Kidney glomerular epithelial cell (primary cell): ENCODE measurements at places on chromosomes 2 and 18.
A peak's percentile ranks its signal among the peaks of the same experiment; 100 is the strongest.

GRCh38 chr2:144161061-144161460 lies 358.9 kb downstream of the ZEB2 start:
- DNase-seq, result no peak

DNA sequence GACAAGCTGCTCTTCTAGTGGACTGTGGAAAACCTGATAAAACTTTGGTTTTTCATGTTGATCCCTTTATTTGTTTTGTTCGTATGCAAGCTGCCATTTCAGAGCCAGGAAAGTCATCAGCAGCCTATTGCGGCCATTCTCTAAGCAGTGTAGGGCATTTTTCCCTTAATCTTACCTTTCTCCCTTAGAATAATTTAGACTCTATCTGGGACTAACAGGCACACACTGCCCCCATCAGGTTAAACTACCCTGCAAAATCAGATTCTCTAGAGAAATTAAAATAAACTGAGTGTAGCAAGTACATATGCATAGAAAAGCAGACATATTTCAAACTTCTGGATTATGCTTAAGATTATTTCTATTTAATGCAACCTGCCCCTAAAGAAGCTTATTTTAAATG lies 347.5 kb downstream of the METTL4 start:
- DNase-seq, result peak; percentile 18

DNA sequence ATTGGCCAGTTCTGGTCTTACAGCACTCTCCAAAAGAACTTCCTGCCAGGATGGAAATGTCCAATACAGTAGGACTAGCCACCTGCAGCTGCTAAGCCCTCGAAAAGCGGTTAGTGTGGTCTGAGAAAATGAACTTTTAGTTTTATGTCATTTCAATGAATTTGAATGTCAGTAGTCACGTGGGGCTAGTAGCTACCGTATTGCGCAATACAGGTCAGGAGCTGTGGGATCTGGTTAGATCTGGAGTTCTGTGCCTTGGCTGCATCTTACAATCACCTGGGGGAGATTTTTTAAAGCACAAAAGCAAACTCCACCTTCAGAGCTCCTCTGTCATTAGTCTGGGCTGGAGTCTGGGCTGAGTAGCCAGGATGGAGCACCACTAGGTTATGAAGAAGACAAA lies 35.9 kb downstream of the C1QL2 start:
- DNase-seq, result no peak

DNA sequence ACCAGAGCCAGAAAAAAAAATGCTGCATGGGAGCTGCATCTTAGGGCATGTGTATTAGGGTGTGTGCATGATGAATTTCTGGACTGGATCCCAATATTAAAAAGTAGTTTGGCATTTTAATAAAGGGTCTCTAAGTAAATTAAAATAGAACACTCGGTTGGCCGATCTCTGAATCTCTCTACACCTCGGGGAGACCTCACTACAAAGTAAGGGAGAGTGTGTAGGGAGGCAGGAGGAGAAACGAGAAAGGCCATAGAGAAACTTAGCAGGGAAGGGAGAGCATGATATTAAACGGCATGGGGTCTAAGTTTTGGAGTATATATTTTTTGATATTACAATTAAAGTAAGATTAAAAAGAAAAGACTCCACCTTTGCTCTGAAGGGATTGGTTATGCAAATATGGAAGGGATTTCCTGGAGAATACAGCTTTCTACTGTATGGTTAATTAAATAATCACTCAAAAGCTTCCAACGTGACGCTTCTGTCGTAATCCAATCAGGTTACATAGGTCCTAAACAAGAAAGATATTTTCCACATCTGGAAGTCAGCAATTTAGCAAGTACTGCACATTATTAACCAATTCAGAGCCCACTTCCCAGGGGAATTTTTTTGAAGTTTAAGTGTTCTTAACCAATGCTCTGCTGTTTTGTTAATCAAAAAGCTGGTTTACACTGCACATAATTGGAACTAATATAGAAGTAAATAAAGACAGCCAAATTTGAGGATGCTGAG lies 1.0 kb upstream of the ZEB2 start:
- no peak for DNase-seq

DNA sequence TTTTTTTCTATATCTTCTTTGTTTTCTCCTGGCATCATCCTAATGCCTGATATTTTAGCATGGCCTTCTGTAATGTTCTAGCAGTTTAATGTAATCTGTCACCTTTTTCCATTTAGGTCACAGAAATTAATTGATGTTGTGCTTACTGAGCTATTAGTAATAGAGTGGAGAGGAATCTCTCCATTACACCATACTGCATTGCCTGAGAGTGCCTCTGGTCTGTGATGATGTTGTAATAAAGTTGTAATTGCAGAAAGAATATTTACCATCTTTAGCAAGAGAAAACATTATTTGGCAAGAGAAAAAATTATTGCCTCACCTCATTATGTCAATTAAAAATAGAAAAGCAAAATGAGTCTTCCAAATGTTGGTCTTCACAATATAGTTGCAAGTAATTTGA lies 213.2 kb downstream of the KCNJ3 start:
- DNase-seq, result no peak

- no peak for DNase-seq
Observed at GRCh38 chr2:190043441-190043840, 19.1 kb downstream of the MSTN start.

GRCh38 chr2:124607679-124608078 lies 582.6 kb downstream of the CNTNAP5 start:
- DNase-seq, result no peak

DNA sequence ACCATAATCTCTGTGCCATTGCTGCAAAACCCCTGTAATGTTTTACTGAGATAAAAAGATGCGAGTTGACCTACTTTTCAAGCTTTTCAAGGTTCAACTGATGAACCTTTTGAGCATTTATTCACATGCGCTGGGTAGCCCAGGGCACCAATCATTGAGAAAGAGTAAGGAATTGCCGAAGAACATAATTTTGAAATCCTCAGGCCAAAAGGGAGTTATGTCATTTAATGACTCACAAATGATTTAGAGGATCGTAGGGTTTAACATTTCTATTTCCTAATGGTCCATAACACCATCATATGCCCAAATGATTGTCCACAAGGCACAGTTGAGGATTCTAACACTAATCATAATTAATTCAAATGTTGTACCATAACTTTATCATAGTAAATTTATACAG lies 20.2 kb upstream of the DLX1 start:
- DNase-seq, result no peak

GRCh38 chr18:72823345-72823744 lies 44.4 kb downstream of the NETO1 start:
- DNase-seq, result no peak

GRCh38 chr2:37201766-37202165 lies 5.5 kb downstream of the CEBPZOS start:
- DNase-seq, result no peak

DNA sequence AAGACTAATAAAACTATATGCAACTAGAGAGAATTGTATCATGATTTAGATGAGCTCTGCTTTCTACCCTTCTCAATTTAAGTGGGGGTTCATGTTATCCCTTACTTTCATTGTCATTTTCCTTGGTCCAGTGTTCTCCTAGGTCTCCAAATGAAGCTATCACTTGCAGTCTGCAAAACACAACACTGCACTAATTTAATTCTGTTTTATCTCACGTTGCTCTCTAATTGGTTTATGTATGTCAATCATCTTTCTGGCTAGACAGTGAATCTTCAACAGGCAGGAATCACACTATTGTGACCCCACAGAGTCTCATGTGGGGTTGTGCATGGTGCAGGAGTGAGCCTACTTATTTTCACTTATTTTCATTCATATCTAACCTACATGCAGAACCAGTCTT lies 348.3 kb upstream of the SYT4 start:
- DNase-seq, result no peak
